Vagina (tissue), 2 donors: ENCODE measurements at places on chromosomes 2 and 18.

- DNase-seq = no peak
- H3K4me1 ChIP-seq = no peaks in the 10 kb centered on the region
- no peak overlapping the region for H3K27ac ChIP-seq
- H3K27me3 ChIP-seq = no peaks in the 10 kb centered on the region
- H3K4me3 ChIP-seq = no peak overlapping the region
These were observed 25.1 kb downstream of the ABCB11 start for GRCh38 chr2:169005994-169006393.

GRCh38 chr2:215828528-215829184, 184.7 kb downstream of the MREG start:
- no peak overlapping the region for H3K27ac ChIP-seq
- no peaks in the 10 kb centered on the region for H3K36me3 ChIP-seq
- DNase-seq = no peak
- no peak overlapping the region for H3K4me3 ChIP-seq
- no peaks in the 10 kb centered on the region for H3K4me1 ChIP-seq

DNA sequence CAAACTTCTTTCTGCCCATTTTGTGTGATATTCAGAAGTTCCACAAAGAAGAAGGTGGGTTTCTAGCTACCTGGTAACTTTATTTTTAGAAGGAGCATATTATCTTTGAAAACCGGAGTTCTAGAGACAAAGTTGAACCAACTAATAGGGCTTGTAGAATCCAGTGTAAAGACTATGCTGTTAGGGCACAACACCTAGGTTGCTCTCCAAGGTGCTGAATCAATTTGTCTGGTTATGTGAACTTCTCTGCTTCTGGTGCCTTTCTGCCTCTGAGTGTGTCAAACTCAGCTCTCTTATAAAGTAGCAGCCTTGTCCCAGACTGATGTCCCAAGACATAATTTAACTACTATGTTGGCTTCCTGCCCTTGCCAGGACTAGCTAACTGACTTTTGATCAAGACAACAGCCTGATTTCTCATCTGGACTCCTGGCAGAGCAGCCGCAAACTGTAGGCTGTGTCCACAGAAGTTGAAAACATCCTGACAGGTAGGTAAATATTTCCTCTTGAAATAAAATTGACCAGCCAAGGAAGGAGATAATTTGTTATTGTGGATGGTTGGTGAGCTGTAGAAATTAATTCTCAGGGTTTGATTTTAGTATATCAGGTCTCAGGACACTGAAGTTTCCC, 119.4 kb downstream of the CYRIA start:
- H3K4me1 ChIP-seq = no peaks in the 10 kb centered on the region
- no peak overlapping the region for H3K27ac ChIP-seq
- no peak for DNase-seq
- H3K36me3 ChIP-seq = no peaks in the 10 kb centered on the region
- H3K4me3 ChIP-seq = no peak overlapping the region

DNA sequence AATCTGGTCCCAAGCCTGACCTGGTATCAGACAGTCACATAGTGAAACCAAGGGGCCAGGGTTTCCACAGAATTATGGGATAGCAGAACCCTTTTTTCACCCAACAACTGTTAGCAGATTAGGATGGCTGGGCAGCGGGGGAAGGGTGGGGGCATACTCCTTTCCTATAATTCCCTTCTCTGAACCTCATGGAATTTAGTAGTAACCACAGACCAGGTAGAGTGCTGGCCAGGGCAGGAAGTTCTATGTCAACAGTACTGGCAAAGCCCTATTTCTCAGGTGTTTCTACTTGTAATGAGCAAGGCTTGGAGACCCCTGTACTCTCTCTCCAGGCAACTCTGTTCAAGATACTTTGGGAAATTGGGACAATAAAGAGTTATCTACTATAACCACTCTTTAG, 174.6 kb downstream of the THADA start:
- H3K4me3 ChIP-seq = no peak overlapping the region
- H3K27ac ChIP-seq = peak overlapping the region; percentile 54
- peaks cover 69% of the 10 kb centered on the region for H3K4me1 ChIP-seq

GRCh38 chr18:79518028-79518682, 122.4 kb downstream of the NFATC1 start:
- no peak overlapping the region for H3K27ac ChIP-seq
- DNase-seq = peak; percentile 82
- no peaks in the 10 kb centered on the region for H3K36me3 ChIP-seq
- no peaks in the 10 kb centered on the region for H3K27me3 ChIP-seq

DNA sequence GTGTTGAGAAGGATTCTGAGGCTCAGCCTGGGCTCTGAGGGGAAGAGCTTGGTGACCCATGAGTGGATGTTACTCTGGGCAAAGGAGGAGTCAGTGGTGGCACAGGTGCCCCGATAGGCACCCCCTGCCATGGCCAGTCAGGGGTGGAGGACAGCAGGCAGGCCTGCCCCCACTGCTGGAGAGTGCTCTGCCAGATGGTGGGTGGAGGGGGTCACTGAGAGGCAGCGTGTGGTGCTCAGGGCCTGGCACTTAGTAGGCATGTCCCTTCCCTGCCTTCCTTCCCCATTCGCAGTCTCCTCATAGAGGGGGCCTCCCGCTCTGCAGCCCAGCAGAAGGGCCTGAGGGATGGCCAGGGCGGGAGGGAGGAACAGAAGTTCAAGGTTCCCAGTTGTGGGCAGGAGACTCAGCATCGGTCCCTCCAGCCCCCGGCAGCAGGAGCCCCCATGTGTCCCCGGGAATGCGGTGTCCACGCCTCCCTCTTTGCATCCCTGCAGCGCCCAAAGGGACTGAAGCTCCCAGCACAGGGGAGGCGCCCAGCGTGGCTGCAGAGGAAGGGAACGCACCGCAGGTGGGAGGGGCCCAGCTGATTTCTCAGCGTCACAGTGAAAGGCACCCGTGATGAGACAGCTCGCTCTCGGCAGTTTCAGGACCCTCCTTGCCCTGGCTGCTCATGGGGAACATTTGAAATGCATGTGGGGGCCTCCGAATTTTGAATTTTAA, 5.7 kb upstream of the SNED1 start:
- no peak for DNase-seq
- H3K4me1 ChIP-seq = peaks cover 76% of the 10 kb centered on the region
- H3K4me3 ChIP-seq = no peak overlapping the region
- no peaks in the 10 kb centered on the region for H3K36me3 ChIP-seq

- H3K4me3 ChIP-seq = peak overlapping the region; percentile 48
- H3K4me1 ChIP-seq = peaks cover 15% of the 10 kb centered on the region
- no peak for DNase-seq
These were observed 128.7 kb downstream of the UXS1 start for GRCh38 chr2:106065268-106065982.

GRCh38 chr2:134491771-134492441, 226.9 kb downstream of the TMEM163 start:
- no peak overlapping the region for H3K27ac ChIP-seq
- no peak overlapping the region for H3K4me3 ChIP-seq
- H3K27me3 ChIP-seq = no peaks in the 10 kb centered on the region
- no peaks in the 10 kb centered on the region for H3K4me1 ChIP-seq
- H3K36me3 ChIP-seq = no peaks in the 10 kb centered on the region

DNA sequence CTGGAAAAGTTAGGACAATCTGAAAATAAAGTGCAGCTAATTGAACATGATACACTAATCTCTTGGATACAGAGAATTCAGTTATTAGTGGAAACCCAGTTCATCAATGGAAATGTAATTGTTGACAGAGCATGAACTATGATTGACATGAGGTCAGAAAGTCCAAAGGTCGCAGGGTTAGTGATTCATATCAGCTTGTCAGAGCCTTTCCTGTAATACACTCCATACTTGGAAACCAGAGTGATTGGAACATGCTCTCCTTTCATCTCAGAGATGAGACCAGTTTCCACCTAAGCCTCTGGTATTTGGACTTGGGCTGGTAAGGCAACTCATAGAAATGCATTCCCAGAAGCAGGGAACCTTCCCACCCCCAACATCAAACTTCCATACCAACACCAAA, 8.5 kb upstream of the NCKAP5 start:
- DNase-seq = no peak
- no peak overlapping the region for H3K4me3 ChIP-seq
- H3K4me1 ChIP-seq = peaks cover 14% of the 10 kb centered on the region
- no peaks in the 10 kb centered on the region for H3K27me3 ChIP-seq
- H3K27ac ChIP-seq = no peak overlapping the region
- no peaks in the 10 kb centered on the region for H3K36me3 ChIP-seq

DNA sequence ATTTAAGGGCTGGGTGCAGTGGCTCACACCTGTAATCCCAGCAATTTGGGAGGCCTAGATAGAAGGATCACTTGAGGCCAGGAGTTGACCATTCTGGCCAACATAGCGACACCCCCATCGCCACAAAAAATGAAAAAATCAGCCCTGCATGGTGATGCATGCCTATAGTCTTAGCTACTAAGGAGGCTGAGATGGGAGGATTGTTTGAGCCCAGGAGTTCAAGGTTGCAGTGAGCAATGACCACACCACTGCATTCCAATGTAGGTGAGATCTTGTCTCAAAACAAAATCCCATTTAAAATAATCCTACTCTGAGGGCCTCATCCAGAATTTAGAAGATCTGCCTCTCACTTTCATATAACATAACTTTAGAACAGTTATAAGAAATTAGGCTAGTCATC, 2.7 kb upstream of the SERTAD2 start:
- no peak overlapping the region for H3K4me3 ChIP-seq
- no peak overlapping the region for H3K27ac ChIP-seq
- DNase-seq = no peak
- no peaks in the 10 kb centered on the region for H3K36me3 ChIP-seq

GRCh38 chr2:79112269-79112668, 8.0 kb upstream of the REG1A start:
- no peaks in the 10 kb centered on the region for H3K36me3 ChIP-seq
- no peak overlapping the region for H3K4me3 ChIP-seq
- DNase-seq = no peak
- no peaks in the 10 kb centered on the region for H3K4me1 ChIP-seq

- no peak overlapping the region for H3K27ac ChIP-seq
- DNase-seq = no peak
- no peaks in the 10 kb centered on the region for H3K27me3 ChIP-seq
- H3K36me3 ChIP-seq = no peaks in the 10 kb centered on the region
These were observed 185.6 kb upstream of the SALL3 start for GRCh38 chr18:78794071-78794430.

GRCh38 chr2:238171575-238172187, 12.9 kb downstream of the ERFE start:
- H3K36me3 ChIP-seq = no peaks in the 10 kb centered on the region
- no peak overlapping the region for H3K27ac ChIP-seq
- no peaks in the 10 kb centered on the region for H3K27me3 ChIP-seq

DNA sequence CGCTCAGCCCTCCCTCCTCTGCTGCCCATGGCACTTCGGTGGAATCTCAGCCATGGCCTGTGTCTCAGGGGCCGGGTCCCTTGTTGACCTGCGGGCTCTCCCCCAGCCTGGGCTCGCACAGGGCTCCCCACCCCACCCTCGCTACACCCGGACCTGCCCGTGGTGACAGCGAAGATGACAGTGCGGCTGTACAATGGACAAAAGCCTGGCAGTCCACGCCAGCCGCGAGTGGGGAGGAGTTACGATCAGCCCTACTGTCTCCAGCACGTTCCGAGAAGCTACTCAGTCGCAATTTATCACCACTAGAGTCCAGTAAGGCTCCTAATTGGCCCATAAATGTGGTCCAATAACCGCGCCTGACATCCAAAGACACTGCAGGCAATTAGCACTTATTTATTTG, 31.6 kb downstream of the GBX2 start:
- H3K27ac ChIP-seq = no peak overlapping the region
- no peak overlapping the region for H3K4me3 ChIP-seq
- DNase-seq = no peak
- no peaks in the 10 kb centered on the region for H3K27me3 ChIP-seq

DNA sequence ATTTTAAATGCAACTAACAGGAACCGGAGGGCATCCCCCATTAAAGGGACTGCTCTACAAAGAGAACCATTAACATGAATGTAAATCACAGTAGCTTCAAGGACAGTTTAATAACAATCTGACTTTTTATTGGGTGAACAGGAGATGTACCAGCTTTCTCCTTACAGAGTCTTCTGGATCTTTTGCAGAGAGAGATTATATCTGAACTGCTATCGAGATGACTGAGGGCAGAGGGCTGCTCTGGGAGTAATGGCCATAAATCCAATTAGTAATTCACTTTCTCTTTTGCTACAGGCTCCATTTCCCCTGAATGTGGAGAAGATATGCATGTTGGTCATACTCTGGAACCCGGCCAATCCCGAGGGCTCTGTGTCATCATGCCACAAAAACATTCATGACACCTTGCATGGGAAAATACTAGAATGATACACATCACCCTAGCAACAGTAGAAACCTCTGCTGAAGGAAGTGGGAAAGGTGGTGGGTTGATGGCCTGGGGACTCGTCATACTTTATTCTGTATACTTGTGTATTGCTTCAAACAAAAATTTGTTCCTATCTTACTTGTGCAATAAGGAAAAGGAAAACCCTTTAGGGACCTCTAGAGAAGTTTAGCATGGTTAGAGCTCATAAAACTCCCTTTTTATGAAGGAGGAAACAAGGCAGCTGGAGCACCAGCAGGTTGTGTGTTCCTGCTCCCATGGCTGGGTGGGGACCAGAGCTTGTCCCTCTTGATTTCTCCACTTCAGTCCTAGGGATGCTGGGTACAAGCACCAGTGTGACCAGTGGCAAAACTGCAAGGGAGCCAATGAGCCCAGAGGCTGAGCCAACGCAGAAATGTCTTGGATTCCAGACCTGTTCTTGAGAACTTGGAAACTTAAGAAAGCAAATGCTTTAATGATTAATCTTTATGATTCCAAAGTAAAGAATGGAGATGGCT, 26.0 kb downstream of the CTAGE1 start:
- no peaks in the 10 kb centered on the region for H3K4me1 ChIP-seq
- no peak overlapping the region for H3K4me3 ChIP-seq
- no peak for DNase-seq
- no peaks in the 10 kb centered on the region for H3K27me3 ChIP-seq
- no peaks in the 10 kb centered on the region for H3K36me3 ChIP-seq

GRCh38 chr2:228845162-228845925, 425.7 kb downstream of the PID1 start:
- H3K4me3 ChIP-seq = no peak overlapping the region
- H3K36me3 ChIP-seq = no peaks in the 10 kb centered on the region
- no peaks in the 10 kb centered on the region for H3K4me1 ChIP-seq
- DNase-seq = no peak
- H3K27ac ChIP-seq = no peak overlapping the region
- no peaks in the 10 kb centered on the region for H3K27me3 ChIP-seq

GRCh38 chr2:192230889-192231453, 36.2 kb upstream of the TMEFF2 start:
- DNase-seq = no peak
- no peaks in the 10 kb centered on the region for H3K4me1 ChIP-seq
- no peak overlapping the region for H3K27ac ChIP-seq
- no peaks in the 10 kb centered on the region for H3K36me3 ChIP-seq
- H3K27me3 ChIP-seq = no peaks in the 10 kb centered on the region
- no peak overlapping the region for H3K4me3 ChIP-seq

DNA sequence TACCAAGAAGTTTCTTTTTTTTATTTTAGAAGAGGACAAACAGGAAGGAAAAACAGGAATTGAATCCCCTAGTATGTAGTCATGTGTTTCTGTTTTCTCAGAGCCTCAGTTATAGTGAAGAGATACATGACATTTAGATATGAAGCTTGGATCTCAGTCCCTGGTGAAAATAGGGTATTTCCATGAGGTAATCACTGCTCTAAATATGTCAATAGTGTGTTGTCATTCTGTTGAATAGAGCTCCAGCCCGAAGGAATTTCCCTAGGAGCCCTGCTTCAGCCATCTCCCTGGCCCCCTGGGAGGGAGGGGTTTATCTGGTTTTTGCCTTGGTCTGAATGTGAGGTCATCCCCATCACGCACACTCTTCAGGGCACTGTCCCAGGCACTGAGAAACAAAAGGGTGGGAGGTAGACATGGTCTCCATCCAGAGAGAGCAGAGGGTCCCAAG, 47.1 kb upstream of the REL start:
- H3K27me3 ChIP-seq = no peaks in the 10 kb centered on the region
- DNase-seq = no peak
- no peaks in the 10 kb centered on the region for H3K4me1 ChIP-seq
- H3K4me3 ChIP-seq = no peak overlapping the region

GRCh38 chr2:205386109-205386508, 296.2 kb upstream of the NRP2 start:
- H3K27ac ChIP-seq = no peak overlapping the region
- H3K27me3 ChIP-seq = no peaks in the 10 kb centered on the region
- no peak for DNase-seq
- no peak overlapping the region for H3K4me3 ChIP-seq
